ENCODE measurements at places on chromosomes 6 and 20.
A peak's percentile ranks its signal among the peaks of the same experiment; 100 is the strongest.

DNA sequence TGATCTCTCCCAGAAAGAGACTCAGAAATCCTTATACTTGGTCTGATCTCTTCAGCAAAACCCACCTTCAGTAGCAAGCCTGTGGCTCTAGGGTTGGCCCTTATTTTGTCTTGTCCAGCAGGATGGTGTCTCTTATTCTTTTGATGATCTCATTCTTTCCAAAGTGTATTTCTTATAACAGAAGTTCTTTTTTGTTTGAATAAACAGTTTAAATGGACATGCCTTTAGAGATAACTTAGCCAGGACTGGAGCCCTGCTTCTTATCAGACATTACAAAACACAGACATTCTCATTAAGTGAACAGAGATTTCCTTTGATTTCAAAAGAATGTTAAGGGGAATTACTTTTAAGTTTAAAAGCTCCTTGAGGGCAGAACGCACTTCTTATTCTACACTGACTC lies 31.7 kb downstream of the KCNS1 start:
- no peak for DNase-seq

DNA sequence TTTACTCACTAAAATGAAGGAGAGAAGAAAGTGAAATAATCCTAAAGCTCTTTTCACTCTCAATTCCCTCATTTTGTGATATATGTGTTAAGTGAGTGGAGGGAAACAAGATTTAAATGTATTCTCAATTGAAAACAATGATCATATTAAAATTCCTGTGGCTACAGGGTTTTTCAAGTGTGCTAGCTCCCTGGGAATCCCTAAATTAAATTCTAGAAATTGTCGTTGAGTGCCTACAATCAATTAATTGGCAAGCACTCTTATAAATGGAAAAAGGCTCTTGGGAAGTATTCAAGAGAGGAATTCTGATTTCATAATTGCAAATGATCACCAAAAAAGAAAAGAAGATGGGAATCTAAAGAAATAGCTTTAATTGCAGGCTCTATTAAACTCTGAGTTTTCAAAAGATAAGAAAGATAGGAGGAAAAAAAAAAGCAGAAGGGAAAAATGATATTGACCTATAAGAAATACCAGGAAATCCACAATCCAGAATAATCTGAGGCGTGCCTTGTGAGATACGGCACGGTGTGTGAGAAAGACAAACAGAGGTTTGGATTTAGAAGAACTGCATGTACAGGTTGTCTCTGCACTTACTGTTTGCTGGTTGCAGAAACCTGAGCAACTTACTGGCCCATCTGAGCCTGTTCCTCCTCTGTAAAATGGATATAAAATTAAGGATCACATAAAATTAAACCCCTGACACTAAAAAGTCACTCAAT lies 18.3 kb upstream of the MBOAT1 start:
- DNase-seq = no peak

- DNase-seq = no peak
These were observed 2.3 kb upstream of the EPB41L1 start for GRCh38 chr20:36152261-36152660.

- DNase-seq = peak; percentile 90
These were observed at the start of gene SNX21 for GRCh38 chr20:45833030-45833882. TSS of gene SNX21 (plus strand) at chr20:45833799. CDS start at chr20:45833920, 121 bp downstream.

GRCh38 chr20:62367136-62367632 lies at the start of gene LAMA5:
TSS of gene LAMA5 (minus strand) at chr20:62367312. CDS start at chr20:62367245, 67 bp downstream.
- peak; percentile 82 for DNase-seq

DNA sequence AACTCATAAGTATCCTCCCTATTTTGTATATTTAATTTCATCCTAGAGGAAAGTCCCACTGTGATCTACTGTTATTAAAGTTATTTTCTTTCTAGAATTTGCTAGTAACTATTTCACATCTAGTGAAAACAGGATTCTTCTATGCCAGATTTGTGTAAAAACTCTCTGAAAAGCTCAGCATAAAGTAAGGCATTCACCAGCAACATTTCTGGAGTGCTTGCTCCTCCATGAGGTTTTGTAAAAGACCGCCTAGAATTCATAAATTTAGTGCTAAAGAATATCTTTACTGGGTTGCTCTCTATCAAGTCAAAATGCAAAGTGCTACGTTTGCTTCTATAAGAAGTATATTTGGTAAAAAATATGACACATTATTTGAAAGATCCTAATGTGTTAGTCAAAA lies 173.5 kb upstream of the IRAK1BP1 start:
- peak; percentile 13 for DNase-seq

DNA sequence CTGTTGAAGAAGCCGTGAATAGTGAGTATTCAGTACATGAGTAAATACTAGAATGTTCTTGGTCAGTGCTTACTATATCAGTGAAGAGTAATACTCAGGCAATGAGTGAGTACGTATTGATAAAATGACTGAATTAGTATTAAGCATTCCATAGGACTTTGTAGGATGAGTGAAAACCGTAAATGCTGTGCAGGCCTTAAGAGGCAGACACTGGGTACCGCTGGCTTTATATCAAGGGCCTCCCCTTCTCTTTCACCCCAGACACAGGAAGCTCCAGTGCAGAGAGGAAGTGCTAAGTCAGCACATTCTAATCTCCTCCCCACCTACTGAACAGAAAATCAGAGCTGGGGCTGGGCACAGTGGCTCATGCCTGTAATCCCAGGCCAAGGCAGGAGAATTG lies 24.2 kb downstream of the POFUT1 start:
- no peak for DNase-seq

DNA sequence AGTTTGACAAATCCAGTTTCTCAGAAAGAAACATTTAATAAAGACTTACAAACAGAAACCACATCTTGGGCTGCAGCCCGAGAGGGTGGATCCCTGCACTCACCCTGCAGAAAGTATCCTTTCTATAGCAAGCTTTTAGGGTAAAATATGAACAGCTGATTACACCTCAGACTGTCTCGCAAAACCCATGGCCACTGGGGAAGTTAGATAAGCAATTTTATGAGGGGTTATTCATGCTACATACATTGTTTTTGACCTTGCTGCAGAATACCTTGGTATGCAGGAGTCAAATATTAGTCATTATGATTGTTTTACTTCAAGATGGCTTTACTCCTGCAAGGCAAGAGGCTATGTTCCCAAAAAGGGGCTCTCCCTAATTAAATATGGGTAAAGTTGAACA lies 126.9 kb downstream of the OR2B2 start:
- no peak for DNase-seq

DNA sequence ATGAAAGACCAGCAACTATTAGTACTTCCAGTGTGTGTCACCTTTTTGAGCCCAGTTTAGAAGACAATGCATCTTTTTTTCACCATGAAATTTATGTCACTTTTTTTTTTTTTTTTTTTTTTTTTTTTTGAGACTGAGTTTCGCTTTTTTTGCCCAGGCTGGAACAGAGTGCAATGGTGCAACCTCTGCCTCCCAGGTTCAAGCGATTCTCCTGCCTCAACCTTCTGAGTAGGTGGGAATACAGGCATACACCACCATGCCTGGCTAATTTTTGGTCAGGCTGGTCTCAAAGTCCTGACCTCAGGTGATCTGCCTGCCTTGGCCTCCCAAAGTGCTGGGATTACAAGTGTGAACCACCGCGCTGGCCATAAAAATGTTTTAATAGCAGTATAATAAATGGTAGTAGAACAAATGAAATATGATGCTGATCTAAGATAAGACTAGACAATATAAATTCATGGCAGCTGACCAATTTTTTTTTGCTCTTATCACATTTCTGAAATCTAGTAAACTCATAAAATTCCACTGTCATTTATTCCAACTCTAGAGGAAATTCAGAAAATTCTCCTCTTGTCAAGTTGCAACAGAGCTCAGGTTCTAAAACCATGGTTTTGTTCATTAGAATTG lies 21.3 kb downstream of the NHSL1 start:
- DNase-seq = no peak

GRCh38 chr6:21371676-21372171 lies 221.8 kb upstream of the SOX4 start:
- peak; percentile 57 for DNase-seq

GRCh38 chr6:26034905-26035304 lies 52.3 kb upstream of the HFE start:
- DNase-seq = no peak

DNA sequence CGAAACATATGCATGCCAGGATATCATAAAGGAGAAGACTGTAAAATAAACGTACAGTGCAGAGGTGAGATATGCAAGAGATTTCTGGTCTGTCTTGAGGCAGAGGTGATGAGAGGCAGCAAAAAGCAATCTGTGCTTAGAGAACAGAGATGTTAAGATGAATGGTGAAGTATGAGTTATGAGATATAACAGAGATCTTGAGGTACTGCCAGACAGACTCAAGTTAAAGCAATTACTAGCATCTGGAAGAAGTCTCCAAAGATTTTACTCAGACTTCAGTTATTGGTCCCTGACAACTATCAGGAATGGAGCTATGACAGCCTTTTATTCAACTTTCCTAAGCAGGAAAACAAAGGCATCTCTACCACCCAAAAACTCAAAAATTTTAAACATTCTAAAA lies 122.8 kb upstream of the DST start:
- DNase-seq = no peak

- no peak for DNase-seq
These were observed 1.0 kb downstream of the ARMH2 start for GRCh38 chr6:24797596-24798216.

- DNase-seq = no peak
These were observed 30.4 kb downstream of the FKBP1A start for GRCh38 chr20:1362484-1362883.

DNA sequence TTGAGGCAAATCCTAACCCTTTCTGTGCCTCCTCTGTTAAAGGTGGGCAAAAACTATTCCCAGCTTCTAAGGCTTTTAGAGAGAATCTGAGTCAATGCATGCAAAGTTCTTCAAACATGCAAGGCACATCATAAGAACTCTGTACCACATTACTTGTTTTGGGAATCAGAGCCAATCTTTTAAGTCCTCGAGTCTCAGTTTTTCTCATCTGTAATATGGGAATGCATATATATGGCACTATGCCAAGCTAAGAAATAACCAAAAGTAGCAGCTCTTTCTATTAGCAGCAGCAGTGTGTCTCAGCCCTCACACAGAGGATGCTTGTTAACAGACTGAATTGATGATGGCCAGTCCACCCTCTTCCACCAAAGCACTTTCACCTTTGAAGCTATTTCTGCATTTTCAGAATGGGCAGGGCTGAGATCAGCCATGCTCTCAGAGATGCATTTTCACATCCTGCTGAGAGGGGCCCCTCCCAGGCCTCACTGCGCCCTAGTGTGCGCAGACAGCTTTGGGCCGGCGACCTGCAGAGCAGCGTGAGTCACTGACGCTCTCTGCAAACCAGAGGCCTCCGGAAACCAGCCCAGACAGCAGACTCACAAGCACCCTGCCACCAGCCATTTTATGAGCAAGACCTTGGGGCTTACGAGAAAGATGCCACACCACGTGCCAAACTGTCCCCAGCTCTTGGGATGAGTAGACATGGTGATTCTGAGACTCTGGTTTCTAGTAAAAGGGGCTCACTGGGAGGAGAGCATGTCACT lies 138.0 kb downstream of the NFATC2 start:
- no peak for DNase-seq

DNA sequence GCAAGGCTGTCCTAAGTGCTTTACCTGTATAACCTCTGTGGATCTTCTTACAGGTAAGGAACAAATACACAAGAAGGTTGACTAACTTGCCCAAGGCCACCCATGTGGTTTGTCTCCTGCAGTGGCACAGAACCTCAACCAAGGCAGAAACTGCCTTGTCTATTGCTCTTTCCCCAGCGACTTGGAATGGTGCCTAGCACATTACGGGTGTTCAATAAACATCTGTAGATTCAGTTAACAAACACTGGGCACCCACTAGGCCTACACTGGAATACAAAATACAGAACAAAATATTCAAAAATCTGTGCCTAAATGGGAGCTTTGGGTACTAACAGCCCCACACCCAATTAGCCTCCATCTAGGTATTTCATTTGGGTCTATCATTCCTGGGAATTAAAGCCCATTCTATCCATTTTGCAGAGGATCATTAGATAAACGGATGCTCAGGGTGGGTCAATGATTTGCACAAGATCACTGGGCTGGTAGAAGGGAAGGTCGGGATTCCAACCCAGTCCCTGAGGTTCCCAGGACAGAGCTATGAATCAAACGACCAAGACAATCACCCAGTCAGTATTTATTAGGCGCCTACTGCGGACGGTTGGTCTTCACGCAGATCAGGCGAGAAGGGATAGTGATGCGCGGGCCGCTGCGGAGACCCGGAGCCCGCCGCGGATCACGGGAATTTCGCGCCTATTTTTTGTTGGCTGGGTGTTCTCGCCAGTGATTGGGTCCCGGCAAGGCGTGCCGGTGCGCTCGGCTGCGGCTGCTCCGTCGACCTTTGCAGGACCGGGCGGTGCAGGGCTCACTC lies at the start of gene STK35:
TSS of gene STK35 (plus strand) at position 771 of the 808 bp plus-strand sequence. CDS start 55 bp downstream, outside the sequence.
- DNase-seq = peak; percentile 87

DNA sequence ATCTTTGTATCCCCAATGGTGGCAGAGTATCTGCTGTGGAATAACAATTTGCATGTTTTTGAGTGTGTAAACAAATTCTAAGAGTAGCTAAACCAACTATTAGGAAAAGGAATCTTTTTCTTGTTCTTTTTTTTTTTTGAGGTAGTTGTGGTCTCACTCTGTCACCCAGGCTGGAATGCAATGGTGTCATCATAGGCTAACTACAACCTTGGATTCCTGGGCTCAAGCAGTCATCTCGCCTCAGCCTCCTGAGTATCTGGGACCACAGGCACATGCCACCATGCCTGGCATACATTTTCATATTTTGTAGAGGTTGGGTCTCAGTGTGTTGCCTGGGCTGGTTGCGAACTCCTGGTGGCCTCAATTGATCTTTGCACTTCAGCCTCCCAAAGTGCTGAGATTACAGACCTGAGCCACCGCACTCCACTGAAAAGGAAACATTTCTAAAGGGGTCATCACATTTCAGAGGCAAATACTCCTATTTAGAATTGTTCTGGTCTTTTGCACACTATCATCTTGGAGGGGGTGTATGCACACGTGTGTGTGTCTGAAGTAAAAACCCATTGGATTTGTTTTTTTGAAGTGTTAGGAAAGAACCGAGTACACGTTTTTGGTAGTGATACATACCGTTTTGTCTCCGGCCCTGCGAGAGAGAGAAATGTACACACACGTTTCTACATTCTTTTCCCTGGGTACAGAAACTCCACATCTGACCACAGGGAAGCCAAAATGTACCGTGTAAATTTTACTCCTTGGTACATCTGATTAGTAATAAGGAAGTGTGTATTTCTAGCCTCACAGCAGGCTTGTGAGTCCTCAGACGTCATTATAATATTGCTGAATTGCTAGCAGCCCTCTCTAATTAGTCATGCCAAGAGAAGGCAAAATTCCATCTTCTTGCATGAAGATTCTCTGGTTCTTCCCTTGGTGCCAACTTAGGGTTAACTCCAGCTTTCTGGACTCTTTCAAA lies 183.6 kb downstream of the JARID2 start:
- peak; percentile 63 for DNase-seq
